ENCODE measurements at places on chromosomes 1 and 21.

DNA sequence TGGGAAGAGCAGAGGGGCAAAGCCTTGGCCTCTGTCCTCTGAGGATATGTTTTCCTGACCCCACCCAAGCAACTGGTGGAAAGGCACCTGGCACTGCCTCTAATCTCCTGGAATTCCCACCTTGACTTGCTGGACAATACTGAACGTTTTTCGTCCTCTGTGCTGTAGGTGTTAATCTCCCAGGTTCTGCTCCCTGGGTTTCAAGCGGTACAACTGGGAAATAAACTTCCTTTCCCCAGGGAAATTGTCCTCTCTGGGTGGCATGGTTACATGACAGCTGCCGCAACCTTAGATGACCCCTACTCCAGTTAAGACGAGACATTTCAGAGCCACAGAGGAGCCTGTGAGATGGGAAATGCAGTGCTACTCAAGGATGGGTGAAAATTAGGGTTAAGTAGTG, 57.3 kb upstream of the BCAR3 start:
- DNase-seq = no peak

- no peak for DNase-seq
These were observed 856 bp upstream of the GREM2 start for GRCh38 chr1:240612811-240613210.

- no peak for DNase-seq
These were observed 112.5 kb downstream of the PCBP3 start for GRCh38 chr21:45756029-45756428.

DNA sequence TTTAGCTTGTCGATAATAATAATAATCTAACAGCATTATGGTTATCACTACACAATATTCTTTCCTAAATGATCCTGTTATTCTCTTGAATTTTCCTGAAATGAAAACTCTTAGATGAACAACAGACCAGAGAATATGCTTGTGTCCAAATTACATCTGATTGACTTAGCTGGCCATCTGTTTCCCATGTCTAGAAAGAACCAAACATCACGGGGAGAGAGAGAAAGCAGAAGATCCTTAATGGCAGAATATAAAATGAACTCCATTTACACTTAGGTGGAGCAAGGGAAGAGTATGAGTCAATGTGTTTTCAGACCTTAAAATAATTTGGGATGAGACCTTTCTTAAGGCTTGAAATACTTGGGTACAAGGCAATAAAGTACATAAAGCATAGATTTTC, 162.2 kb downstream of the DSCAM start:
- DNase-seq = no peak

DNA sequence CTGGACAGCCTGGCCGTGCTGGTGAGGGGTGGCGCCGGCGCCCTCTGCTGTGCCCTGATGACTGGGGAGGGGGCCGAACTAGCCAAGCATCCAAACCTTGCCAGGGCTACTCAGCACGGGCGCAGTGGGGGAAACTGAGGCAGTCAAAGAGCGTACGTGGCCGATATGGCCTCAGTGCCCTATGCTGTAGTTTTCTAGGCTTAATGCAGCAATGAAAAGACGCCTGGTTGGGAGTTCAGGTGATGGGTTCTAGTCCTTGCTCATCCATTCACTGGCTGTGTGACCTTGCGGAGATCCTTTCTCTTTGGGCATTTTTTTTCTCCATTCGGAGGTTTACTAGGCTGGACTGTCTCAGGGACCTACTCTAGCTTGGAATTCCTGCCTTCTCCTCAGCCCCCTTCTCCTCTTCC, 822 bp downstream of the MTX1 start:
- no peak for DNase-seq

DNA sequence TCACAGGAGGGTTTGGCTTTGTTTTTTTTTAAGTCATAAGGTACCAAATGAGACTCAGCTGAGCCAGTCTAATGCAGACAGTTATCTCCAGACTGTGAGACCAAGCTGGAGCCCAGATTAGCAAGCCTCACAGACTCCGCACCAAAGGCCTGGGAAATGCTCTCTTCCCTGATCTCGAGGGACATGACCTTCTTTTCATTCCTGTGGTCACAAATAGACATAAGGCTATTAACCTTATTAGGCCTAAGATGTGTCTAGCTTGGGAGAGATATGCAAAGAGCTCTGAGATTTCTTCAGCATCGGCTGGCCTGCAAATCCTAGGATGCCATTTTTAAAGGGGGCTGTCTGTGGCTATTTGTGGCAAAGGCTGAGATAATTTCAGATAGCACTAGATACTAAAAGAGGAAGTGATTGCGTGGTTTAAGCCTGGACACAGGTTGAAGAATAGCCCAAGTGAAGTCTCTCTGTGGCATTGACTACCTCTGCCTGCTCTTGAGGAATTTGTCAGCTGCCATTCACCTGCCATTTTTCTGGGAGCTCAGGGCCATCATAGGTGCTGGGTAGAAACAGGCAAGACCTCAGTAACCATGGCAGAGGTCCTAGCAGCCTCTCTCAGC, 301.3 kb downstream of the SIPA1L2 start:
- no peak for DNase-seq

DNA sequence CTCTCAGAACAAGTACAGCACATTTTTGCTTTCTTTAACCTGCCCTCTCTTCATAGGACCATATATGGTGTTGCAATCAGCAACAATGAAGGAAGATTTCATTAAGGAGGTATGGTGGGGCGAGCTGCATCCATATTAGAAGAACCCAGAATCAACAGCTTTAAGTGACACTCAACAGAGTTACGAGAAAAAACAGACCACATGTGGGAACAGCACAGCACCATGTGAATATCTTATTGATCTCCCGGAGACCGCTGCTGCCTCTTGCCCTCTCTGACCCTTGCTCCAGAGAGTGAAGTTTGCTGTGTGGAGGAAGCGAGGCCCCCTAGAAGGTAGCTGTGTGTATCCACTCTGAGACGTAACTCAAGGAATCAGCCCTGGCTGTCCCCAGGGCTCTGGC, 12.9 kb downstream of the RAB42 start:
- no peak for DNase-seq

DNA sequence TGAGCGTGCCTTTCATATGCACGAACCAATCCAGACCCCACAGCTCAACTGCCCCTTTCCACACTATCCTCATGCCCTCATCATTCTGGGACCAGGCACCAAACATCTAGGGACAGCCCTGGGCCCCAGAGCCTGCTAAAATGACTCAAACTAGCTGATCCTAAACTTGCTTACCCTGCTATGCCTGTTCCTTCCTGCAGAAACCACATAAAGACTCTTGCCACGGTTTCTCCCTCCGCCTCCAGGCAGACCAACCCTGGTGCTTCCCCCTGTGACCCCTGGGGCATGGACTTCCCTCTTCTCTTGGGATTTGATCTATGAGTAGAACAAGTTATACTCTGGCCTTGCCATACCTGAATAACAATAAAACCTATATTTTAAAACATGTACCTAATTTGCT, 138.0 kb upstream of the CD34 start:
- no peak for DNase-seq

DNA sequence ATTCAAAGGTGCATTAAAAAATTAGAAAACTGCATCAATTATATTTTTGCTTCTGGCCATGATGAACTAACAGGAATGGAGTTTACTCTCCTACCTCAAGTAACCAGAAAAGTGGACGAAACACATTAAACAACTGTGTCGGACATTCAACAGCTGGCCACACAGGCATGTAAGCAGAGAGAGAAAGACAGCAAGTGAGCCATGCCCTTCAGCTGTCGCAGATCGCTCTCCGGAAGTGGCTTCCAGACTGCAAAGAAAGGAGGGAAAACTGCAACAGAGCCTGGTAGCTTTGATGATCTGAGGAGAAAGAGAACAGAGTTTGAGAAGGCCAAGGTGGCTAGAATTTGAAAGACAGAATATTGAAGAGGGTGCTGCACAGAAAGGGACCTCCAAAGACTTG, 557.2 kb downstream of the MATN1 start:
- DNase-seq = no peak

GRCh38 chr1:66624412-66625060, 90.6 kb downstream of the SGIP1 start:
- no peak for DNase-seq

- DNase-seq = no peak
These were observed 25.3 kb downstream of the SERTAD4 start for GRCh38 chr1:210257698-210258529.

- no peak for DNase-seq
These were observed 231.7 kb upstream of the AJAP1 start for GRCh38 chr1:4422504-4423289.

DNA sequence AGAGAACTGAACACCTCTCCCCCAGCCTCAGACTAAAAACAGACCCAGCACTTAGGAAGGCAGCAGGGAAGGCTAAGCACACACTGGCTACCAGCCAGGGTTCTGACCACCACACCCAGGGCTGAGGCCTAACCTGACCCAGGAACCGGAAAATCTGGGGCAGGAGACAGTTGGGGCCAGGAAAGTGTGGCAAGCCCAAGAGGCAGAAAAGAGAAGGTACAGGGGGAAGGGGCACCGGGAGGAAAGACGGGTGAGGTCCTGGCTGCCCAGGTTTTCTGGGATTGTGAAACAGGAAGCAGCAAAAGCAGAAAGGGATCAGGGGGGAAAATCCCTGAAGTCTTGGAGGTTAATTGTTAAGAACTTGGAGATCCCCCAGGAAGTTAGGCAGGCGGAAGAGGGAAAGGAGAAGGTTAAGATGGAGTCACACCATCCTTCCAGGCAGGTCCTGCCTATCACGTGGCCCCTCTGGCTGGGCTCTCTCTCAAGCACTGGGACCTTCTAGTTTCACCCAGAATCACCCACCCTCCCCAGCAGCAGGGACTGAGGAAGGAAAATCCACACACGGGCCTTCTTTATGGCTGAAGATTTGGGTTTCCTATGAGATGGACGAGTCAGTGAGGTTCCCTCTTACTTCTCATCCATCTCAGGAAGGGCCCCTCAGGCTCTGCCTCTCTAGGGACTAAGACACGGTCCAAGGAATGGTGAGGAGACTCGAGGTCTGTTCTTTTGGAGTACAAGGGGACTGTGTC, 2.6 kb downstream of the HDGF start:
- DNase-seq = no peak

DNA sequence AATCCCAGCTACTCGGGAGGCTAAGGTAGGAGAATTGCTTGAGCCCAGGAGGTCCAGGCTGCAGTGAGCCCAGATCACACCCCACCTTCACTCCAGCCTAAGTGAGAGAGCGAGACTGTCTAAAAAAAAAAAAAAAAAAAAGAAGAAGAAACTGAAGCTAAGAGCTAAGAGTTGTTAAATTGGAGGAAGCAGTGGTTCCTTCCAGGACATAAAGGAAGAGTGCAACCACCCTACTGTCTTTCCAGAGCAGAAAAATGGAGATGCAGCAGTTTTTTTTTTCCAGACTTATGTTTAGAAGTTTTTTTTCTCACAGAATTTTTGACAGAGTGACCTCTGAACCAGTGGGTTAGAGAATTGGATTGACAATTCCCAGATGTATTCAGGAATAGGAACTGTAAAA, 88.7 kb downstream of the HLX start:
- no peak for DNase-seq

DNA sequence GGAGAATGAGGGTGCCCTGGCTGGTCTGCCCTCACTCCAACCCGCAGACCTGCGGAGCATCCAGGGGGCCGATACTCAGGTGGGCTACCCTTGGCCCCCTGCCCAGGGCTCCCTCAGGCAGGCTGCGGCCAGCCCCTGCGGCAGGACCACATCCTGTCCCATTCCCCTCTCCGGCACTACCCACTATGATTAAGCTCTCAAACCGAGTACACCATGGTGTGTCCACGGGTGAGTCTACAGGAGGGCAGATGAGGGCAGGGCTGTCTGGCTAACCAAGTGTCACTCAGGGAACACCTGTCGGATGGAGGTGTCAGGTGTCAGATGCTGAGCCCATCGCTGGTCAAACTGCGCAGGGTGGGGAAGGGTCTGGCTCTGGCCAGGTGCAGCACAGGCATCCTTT, 47.2 kb downstream of the SLC66A1 start:
- no peak for DNase-seq

DNA sequence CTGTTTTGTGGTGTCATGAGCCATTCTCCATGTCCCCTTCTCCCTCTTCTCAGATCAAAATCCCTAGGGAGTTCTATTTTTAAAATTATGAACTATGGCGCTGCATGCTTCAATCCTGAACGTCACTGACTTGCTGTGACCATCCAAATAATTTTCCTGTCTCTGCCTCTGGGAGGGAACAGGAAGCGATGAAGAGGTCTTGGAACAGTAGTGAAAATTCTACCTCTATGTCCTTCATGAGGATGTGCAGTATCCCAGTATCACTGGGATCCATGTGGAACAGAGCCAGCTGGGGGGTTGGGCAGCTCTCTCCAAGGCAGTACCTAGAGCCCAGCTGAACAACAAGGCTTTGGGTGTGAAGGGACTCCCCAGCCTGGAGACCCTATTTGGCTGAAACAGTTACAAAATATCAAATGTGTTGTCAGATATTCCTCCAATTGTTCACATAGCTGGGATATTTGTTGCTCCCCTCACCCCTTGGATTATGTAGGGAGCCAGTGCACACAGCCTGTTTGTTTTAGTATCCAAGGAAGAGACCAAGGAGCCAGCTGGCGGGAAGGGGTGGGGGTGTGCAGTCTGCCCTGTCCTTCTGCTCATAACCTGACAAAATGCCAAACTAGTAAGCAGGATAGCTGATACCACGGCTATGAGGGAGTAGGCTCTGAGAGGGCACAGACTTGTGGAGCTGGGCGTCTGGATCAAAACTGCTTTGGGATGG, 7.6 kb downstream of the DCLRE1B start:
- DNase-seq = no peak

GRCh38 chr1:8790987-8791386, 26.5 kb downstream of the RERE start:
- no peak for DNase-seq

Measured in stimulated activated CD8-positive, alpha-beta memory T cell treated with anti-CD3 and anti-CD28 coated beads, Interleukin-15, amount 100 ng/mL, for 1 hour (primary cell).